ENCODE measurements at places on chromosomes 1 and 21.

DNA sequence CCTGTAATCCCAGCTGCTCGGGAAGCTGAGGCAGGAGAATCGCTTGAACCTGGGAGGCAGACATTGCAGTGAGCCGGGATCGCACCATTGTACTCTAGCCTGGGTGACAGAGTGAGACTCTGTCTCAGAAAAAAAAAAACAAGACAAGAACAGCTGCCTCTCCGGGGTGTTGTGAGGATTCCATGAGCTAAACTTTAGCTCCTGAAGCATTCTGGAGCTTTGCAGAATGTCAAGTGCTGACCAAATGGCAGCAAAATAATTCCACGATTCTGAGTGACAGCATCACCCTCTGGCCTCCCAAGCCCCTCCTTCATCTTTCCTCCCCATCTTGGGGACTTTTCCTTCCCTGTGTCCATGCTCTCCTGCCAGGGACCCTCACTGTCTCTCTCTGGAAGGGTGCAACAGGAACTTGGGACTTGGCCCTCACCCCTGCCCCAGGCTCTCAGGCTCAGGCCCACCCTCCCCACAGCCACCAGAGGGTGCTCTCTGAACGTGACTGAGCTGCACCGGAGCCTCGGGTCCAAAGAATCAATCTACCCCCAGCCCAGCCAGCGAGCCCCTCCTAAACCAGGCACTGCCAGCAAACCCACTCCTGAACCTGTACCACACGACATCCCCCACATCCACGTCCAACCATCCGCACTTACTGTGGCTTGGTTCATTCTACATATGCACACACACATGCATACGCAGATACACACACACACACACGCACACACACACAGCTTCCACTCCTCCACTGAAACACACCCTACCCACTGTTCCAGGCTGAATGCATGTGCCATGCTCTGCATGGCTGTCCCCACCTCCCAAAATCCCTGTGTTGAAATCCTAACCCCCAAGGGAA lies 45.7 kb downstream of the ACOT7 start:
- peak; percentile 69 for DNase-seq

DNA sequence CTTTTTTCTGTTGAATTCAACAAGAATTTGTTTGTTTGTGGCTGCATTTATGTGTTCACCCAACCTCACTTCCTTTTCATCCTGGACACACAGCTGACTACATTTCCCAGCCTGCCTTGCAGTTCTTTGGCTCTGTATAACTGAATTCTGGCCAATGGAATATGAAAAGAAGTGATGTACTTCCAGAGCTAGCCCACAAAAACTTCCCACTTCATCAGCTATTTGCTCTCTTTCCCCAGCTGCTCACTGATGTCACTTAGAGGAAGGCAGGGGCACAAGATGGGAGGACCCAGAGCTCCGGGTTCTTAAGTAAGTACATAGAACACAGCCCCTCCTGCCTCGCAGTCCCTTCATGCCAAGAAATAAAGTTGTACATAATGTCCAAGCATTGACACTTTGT lies 235.0 kb upstream of the FGGY start:
- DNase-seq = no peak

DNA sequence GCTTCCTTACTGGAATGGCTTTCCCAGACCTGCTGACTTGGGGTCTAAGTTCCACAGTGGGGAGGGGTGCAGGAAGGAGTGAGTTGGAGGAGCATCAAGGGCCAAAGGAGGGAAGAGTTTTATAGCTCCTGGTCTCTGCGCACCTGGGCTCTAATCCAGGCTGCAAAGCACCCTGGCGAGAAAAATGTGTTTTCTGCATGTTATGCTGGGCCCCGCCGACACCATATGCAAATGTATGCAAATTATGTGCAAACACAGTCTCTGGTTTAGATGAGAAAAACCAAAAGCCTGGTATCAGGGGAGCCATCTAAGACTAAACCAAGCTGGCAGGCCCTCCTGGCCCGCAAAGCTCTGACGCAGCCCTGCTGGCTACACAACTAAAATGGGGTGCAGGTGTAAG lies 95.0 kb downstream of the VWA5B1 start:
- DNase-seq = no peak

- no peak for DNase-seq
Observed at GRCh38 chr21:35005560-35006224, 43.4 kb downstream of the RUNX1 start.

DNA sequence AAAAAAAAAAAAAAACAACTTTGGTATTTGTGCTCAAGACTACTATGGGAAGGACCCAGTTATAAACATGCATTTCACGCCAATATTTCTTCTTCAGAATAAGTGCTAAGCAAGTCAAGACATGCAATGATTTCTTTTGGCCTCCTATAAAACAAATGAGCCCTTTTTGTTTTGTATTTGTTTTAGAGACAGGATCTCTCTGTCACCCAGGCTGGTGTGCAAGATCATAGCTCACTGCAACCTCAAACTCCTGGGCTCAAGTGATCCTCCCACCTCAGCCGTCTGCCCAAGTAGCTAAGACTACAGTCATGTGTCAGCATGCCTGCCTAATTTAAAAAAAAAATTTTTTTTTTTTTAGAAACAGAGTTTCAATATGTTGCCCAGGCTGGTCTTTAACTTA lies 348.7 kb downstream of the PCP4 start:
- no peak for DNase-seq

DNA sequence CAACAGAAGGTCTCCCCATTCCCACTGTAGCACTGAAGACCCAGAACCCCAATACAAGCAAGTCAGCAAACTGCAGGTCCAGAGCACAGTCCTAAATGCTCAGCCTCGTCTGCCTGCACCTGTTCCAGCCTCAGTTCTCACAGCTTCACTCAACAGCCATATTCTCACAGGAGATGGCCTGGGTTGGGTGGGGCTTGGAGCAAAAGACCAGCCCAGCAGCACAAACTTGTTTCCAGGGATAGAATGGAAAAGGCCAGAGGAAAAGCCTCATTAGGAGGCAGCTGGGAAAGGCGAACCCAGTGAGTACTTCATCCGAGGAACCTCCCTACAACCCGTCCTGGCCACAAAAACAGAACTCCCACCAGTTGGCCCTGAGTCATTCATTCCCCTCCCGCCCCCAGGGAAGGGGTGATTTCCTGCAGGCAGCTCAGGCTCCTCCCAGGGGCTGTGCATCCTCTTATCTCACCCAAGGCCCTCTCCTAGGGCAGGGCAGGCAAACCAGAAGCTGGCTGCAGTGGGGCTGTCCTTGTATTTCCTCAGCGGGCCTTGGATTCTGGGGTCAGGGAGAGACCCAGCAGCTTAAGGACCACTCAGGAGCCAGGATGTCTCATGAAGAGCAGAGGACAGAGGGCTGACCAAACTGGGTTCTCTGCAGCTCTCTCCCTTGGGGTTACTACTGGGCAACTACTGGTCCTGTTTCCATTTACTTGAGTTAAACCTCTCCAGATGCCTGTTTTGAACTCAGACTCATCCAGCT lies 7.4 kb upstream of the MPL start:
- DNase-seq = peak; percentile 51

- no peak for DNase-seq
Observed at GRCh38 chr1:110192541-110192940, 17.6 kb upstream of the KCNC4 start.

DNA sequence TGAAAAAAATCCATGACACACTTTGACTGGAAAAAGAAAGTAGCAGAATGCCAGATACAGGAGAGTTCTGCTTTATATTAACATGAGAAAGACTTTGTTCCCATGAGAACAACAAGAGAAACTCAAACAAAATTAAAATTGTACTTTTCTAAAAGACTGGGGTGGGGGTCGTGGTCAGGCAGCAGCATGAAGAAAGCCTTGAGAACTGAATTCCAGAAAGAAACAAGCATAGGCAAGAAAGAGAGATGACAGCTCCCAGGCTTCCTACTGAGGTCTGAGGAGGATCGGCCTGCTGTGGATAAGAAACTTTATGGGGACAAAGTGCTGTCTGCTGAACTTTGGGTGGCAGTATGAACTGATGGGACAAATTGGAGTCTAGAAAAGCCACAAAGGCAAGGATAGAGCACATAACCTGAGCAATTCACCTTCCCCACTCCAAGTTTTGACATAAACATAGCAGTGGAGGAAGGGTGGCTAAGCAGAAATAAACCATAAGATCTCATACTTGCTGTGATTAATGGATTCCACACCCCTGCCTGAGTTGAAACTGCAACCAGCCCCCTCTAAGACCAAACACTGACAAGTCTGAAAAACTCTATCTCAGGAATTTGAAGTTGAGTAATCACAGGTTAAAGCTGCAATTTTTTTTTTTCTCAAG lies 43.7 kb downstream of the COL6A1 start:
- no peak for DNase-seq

GRCh38 chr1:205604825-205605505 lies 26.8 kb downstream of the ELK4 start:
- DNase-seq = no peak

DNA sequence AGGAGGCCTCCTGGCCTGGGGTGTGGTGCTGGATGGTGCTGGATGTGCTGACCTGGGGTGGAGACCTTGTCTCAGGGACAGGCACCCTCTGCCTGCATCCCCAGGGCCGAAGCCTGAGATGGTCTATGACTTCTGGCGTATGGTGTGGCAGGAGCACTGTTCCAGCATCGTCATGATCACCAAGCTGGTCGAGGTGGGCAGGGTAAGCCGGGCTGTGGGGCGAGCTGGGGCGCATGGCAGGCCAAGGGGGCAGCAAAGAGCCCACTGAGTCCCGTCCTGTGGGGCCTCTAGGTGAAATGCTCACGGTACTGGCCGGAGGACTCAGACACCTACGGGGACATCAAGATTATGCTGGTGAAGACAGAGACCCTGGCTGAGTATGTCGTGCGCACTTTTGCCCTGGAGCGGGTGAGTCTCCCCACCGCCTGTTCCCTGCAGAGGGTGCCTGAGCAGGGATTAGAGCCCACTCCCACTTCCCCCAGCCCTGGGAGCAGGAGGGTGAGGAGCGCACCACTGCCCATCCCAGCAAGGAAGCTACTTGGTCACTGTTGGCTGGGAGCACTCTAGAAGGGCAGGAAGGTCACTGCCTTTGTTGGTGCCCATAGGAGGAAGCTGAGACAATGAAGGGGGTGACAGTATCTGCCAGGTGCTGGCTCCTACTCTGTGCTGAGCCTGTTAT lies 75.2 kb downstream of the PTPRU start:
- DNase-seq = no peak

GRCh38 chr1:21898326-21899200 lies 38.5 kb downstream of the HSPG2 start:
- DNase-seq = no peak

- no peak for DNase-seq
Observed at GRCh38 chr1:86466986-86467385, 1.7 kb upstream of the CLCA1 start.

- DNase-seq = no peak
Observed at GRCh38 chr1:215064327-215064726, 18.2 kb upstream of the KCNK2 start.

- no peak for DNase-seq
Observed at GRCh38 chr21:17690078-17690494, 77.4 kb upstream of the BTG3 start.

- no peak for DNase-seq
Observed at GRCh38 chr1:118988186-118989005, at the start of gene TBX15. TBX15 (minus strand) TSS chr1:118988343; CDS start chr1:118987795, 548 bp downstream.

DNA sequence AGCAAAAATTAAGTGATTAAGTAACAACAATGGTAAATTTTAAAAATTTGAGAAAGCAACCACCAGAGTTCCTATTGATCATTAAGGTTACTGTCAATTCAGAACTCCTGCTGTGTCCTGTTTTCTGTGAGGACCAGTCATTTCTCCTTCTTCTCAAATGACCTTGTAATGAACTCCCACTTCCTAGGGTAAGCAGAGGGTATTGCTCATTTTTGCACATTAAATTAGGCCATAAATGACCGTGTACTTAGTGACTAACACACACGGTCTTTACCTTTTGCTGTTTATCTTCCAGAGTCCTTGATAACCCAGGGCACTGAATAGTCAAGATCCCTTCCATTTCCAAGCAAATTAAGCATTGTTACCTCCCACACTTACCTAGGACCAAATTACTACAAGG lies 227.5 kb upstream of the LYPLAL1 start:
- no peak for DNase-seq

DNA sequence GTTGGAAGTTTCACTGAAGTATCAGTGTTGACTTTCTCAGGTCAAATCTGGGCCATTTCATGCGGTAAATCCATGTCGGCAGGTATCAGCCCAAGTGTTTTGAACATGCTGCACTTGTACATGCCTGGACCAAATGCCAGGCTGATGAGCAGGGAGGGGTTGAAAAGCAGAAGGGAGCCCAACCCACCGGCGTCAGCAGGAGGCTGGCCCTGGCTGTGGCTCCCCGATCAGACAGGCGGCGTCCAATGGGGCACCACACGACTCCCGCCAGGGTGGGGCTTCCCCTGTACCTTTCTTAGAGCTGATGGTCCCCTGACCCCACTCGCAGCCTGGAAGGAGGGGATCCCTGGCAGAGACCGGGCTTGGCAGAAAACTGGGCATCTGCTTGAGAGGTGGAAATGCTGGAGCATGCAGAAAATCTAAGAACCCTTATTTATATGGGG lies 540.0 kb downstream of the KIF26B start:
- no peak for DNase-seq

DNA sequence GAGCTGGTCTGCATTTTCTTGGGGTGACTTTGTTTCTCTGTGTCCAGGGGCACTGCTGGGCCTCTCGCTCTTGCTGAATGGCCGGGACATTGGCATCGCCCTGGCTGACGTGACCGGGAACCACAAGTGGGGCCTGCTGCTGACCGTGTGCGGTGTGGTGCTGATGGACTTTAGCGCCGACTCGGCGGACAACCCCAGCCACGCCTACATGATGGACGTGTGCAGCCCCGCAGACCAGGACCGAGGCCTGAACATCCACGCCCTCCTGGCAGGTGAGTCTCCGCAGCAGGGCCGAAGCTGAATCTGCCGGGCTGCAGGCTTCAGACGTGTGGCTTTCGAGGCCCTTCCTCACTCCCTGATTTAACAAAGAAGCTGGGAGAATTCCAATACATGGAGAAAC lies 7.9 kb downstream of the SLC45A1 start:
- DNase-seq = no peak

Data from activated CD4-positive, alpha-beta T cell treated with anti-CD3 and anti-CD28 coated beads, Interleukin-10, Interleukin-2, amounts not matched to agents 100 ng/mL and 50 ng/mL, durations not matched to agents 16 hours and 8 hours (primary cell).